ENCODE measurements at places on chromosomes 12 and 14.

DNA sequence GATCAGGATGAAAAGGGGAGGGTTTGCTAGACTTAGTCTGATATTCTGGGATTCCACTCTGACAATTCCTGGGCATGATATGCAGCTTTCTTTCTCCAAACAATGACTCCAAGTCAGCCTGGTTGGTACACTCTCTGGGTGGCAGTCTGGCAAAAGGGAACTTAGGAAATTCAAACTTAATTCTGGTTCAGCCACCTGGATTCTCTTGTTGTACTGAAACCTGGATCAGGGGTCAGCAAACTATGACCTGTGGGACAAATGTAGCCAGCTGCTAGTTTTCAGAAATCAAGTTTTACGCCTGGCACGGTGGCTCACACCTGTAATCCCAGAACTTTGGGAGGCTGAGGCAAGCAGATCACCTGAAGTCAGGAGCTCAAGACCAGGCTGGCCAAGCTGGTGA lies 6.2 kb downstream of the AMN1 start:
- DNase-seq, result no peak

DNA sequence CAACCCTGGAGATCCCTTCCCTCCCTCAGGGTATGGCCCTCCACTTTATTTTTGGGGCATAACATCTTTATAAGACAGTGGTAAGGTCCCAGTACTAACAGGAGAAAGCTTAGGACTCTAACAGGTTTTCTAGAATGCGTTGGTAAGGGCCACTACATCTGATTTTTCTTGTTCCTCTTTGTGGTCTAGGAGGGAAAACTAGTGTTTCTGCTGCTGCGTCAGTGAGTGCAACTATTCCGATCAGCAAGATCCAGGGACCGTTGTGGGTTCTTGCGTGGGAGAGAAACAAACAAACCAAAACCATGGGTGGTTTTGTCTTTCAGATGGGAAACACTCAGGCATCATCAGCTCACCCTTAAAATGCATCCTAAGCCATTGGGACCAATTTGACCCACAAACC lies 123.6 kb upstream of the SLC16A7 start:
- no peak for DNase-seq

DNA sequence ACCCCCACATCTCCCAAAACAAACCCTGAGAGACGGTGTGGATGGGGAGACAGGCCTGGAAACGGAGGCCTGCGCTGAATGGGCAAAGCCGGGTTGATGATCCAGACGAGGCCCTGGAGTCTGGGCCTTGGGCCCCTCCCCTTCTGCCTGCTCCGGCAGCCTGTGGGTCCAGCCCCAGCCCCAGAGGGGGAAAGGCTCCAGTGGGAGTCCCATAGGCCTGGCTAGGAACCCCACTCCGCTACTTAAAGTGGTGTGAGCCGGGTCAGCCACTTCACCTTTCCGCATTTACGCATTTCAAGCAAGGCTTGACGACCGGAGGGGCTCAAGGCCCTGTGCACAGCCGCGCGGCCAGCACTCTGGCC lies 695 bp upstream of the TNFAIP2 start:
- DNase-seq, result no peak

- no peak for DNase-seq
Measured at GRCh38 chr14:36325853-36326252, 5.4 kb upstream of the MBIP start.

- DNase-seq, result no peak
Measured at GRCh38 chr14:105198588-105198987, 17.5 kb upstream of the NUDT14 start.

GRCh38 chr14:34081101-34081575 lies 130.3 kb upstream of the EGLN3 start:
- DNase-seq, result peak; percentile 39
